Forelimb muscle (tissue), 1 donor: ENCODE measurements at places on chromosomes 6 and 20.
A peak's percentile ranks its signal among the peaks of the same experiment; 100 is the strongest.

- no peak for DNase-seq
Observed at GRCh38 chr6:48624631-48625030, 513.6 kb upstream of the PTCHD4 start.

DNA sequence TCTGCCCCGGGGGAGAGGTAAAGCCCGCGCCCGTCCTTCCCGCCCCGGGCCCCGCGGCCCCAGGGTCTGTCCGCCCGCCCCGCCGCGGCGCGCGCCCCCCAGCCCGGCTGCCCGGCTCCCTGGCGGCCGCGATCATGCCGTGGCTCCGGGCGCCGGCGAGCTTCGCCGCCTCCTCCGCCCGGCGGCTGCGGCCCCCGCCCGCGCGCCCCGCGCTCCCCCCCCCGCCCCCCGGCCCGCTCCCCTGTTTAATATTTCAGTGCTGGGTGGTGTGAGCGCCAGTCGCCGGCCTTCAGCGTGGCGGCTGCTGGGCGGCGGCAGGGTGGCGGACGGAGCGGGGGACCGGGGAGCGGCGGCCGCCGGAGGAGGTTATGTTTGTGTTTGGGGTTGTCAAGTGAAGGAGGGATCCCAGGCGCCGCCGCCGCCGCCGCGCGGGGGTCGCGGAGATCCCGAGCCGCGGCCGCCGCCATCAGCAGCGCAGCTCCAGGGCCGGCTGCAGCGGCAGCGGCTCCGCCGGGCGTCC is at the start of gene HIVEP1:
Gene HIVEP1, plus strand, starts transcription at position 275 of the 520 bp plus-strand sequence. CDS start 3,317 bp downstream, outside the sequence.
- DNase-seq = no peak

DNA sequence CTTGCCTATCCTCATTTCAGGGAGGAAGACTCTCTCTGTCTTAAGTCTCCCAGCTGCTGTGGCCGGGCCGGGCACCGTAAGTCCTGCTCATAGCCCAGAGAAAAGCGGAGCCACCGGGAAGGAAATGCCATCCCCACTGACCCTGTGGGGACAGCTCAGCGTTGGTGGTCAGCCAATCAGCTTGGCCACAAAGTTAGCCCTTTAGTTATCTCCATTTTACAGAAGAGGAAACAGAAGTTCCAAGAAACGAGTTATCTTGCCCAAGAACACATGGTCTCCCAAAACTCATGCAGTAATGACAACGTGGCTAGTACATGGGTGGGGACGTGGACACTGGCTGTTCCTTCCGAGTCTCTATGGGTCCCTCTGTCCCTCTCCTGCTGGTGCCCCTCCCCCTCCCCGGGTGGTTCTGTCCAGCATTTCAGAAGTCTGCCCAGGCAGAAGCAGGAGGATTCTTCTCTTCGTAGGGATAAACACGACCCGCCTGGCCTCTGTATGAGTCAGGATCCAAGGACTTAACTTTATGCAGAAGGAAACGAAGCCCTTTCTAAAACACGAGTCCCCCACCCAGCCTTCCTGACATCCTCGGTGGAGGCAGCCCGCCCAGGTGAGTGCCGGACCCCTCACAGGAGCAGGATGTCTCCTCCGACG is 273.8 kb downstream of the CDH4 start:
- no peak for DNase-seq

- no peak for DNase-seq
Observed at GRCh38 chr6:11586536-11586935, 49.0 kb downstream of the TMEM170B start.

GRCh38 chr6:1970151-1970561 is 275.2 kb downstream of the GMDS start:
- DNase-seq = no peak

DNA sequence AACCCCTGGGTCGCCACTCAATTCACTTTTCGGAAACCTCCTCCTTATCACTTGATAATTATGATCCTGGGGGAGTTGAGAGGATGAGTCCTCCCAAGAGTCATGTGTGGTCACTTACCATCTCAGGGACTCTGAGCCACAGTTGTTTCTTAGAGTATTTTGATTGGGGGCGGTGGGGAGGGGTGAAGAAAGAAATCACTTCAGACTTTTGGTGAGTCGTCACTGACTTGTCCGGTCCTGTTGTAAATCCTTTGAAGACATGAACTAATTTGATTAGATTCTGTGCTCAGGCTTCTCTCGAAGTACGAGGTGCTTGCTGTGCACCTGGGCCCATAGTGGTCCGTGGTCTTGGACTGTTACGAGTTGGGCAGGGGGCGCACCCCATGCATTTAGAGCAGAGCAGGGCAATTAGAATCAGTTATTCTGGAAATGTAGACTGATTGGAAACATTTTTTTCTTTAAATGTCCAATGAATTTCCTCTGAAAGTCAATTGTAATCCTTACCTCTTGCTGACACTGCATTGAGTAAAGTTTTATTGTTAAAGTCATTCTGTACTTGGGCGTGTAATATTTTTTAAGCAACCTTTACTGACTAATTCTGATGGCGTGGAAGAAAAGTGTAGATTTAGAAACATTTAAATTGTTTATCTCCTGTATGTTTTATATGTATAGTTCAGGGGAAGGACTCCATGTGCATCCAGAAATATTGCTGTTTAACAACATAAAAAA is 173.4 kb downstream of the SLC16A10 start:
- DNase-seq = no peak

DNA sequence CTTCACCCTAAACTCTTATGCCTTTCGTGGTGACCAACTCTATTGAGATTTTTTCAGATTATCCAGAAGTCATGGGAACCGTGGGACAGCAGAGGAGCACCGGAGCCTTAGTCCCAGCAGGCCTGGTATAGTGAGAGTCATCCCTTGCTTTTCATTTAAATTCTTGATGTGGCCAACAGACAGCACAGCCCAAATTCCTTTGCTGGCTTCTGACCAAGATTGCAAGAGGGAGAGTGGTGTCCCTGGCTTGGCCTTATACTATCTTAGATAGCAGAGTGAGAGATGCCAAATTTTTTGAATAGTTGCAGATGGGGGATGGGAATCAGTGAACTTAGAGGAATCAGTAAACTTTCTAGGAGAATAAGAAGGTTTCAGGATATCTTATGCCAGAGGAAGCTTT is 7.8 kb downstream of the STX11 start:
- DNase-seq = no peak

DNA sequence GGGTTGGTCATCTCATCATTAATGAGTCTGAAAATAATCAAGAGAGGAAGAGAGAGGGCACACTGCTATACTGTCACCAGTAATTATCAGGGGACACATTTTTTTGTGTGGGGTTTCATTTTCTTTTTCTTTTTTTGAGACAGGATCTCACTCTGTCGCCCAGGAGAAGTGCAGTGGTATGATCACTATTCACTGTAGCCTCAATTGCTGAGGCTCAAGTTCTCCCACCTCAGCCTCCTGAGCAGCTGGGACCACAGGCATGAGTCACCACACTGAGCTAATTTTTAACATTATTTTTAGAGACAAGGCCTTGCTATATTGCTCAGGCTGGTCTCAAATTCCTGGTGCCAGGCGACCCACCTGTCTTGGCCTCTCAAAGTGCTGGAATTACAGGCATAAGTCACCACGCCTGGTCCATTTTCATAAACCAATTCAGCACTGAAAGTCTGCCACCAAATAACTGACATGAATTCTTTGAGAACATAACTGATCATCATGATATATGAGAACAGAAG is 43.3 kb downstream of the EPHA7 start:
- no peak for DNase-seq

DNA sequence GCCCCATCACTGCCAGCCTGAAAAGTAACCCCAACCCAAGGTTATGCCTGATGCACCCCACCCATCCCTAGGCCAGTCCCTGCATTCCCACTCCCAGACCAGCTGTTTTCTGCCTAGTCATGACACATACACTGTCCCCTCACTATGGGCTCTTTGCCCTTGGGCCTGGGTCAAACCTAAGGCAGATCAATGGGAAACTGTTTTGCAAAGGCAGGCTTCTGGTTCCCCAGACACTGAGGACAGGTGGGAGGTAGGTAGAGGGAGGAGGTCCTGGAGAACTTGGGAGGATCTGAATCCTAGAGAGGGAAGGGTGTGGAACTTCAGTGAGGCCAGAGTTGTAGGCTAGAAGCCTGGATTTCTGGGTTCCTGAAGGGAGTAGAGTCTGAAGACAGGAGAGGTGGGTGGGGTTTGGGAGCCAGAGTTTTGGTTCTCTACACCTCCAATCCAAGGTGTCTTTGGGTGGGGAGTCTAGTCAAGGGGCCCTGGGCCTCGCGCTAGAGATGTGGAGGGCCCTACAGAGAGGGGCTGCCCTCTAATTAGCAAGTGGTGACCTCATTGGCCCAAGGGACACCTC is 2.0 kb downstream of the CLIC1 start:
- DNase-seq = no peak

DNA sequence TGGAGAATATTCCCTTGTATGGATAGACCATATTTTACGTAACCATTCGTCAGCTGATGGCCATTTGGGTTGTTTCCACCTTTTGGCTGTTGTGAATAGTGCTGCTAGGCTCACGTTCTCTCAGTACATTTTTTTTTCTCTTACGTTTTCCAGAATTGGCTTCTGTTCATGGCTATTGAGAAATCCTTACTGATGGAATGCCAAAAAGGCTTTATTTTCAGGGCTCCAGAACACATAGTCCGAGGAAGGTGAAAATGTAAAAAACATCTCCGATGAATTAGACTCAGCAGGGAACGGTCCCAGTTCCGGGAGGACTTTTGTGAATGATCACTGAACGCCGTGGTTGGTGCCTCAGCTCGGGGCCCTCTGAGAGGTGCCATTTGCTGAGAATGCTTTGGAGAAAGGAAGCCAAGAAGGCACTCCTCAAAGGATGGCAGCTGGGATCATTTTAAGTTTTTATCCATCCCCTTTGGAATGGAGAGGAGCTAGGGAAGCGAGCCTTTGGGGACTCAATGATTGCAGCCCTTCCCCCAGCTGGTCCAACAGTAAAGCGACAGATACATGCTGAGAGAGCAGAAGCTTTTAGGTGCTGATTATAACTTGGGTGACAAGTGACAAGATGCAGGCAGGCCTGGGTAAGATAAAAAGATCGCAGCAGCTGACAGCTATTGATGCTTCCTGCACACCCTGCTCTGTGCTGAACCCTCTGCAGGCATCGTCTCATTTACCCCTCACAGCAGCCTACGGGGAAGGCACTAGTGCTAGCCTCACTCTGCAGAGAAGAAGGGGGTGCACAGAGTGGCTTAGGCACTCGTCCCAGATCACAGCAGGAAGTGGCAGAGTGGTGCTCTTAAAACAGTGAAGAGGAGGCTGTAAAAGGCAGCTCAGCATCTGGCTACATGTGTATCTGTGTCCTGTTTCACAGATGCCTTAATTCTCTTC is 133.4 kb upstream of the KCNG1 start:
- peak; percentile 20 for DNase-seq

- no peak for DNase-seq
Observed at GRCh38 chr6:143061597-143062385, 1.1 kb downstream of the AIG1 start.

DNA sequence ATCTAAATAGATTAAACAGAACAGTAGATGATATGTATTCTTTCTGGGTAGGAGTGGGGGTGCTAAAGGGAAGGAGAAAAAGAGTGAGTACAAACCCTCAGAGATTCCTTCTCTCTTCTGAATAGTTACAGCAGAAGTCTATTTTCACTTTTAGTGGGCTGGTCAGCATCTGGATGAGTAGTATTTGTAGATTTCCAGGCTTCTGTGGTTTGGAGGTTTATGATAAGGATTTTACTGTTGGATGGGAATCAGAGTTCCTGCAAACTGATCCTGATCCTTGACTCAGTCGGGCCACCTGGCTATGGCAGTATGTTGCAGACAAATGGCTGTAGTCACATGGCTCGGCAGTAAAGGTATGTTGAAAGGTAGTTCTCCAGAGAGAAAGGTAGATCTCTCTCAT is 84.3 kb upstream of the IFNGR1 start:
- DNase-seq = no peak

GRCh38 chr6:2454180-2454579 is 208.8 kb upstream of the GMDS start:
- no peak for DNase-seq

- no peak for DNase-seq
Observed at GRCh38 chr6:43966853-43967718, 160.2 kb downstream of the MRPL14 start.

- no peak for DNase-seq
Observed at GRCh38 chr6:161890832-161891297, 617.0 kb upstream of the AGPAT4 start.

DNA sequence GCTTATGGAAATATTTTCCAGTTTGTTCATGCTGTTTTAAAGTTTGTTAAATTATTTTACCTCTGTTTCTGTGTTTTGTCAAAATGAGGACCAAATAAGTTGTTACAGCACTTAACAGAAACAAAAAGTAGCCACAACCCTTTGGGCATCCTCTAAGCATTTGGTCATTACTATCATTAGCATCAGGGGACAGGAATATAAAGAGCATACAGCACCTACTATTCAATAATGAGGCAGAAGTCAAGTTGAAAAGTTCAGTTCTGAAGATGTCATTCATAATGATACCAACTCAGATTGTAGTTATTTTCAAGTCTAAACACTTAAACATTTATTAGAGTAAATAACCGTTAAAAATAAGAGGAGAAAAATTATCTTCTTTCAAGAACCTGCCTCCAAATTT is 862.3 kb upstream of the FLRT3 start:
- DNase-seq = no peak

- DNase-seq = no peak
Observed at GRCh38 chr20:35607003-35607735, 8.5 kb upstream of the SPAG4 start.

GRCh38 chr20:31562241-31562640 is 42.8 kb upstream of the ID1 start:
- no peak for DNase-seq

- no peak for DNase-seq
Observed at GRCh38 chr6:113588646-113589045, 268.5 kb upstream of the MARCKS start.

DNA sequence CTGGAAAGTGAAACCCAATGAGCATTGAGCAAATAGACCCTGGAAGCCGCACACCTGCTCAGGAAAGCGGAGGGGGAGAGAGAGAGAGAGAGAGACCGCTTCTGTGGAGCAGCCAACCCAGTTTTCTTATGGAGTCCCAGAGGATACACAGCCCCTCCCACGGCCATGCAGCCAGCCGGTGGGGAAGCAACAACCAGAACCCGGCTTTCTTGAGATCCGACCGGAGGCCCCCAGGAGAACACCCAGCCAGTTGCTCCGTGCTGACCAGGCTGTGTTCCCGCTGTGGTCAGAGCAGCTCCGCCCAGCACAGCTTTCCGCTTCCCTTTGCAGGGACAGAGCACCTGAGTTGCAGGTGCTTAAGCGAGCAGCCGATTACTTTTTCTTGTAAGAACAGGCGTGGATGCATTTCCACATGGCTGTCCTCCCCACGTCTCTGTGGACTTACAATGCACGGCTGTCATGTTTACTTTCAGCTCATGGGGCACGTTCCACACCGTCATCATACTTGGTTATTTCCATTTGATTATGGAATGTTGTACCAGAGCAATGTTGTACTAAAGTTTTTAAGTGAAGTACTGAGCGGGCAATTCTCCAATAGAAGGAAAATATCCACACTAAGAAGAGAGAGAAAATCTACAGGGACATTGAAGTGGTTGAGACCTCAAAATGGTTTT is 381.9 kb downstream of the THBS2 start:
- no peak for DNase-seq

GRCh38 chr6:36333931-36334725 is 2.6 kb downstream of the BNIP5 start:
- no peak for DNase-seq

- DNase-seq = no peak
Observed at GRCh38 chr6:168075216-168075615, 3.8 kb downstream of the FRMD1 start.
